SHP77 (cell line): ENCODE measurements at places on chromosomes 16 and 17.

DNA sequence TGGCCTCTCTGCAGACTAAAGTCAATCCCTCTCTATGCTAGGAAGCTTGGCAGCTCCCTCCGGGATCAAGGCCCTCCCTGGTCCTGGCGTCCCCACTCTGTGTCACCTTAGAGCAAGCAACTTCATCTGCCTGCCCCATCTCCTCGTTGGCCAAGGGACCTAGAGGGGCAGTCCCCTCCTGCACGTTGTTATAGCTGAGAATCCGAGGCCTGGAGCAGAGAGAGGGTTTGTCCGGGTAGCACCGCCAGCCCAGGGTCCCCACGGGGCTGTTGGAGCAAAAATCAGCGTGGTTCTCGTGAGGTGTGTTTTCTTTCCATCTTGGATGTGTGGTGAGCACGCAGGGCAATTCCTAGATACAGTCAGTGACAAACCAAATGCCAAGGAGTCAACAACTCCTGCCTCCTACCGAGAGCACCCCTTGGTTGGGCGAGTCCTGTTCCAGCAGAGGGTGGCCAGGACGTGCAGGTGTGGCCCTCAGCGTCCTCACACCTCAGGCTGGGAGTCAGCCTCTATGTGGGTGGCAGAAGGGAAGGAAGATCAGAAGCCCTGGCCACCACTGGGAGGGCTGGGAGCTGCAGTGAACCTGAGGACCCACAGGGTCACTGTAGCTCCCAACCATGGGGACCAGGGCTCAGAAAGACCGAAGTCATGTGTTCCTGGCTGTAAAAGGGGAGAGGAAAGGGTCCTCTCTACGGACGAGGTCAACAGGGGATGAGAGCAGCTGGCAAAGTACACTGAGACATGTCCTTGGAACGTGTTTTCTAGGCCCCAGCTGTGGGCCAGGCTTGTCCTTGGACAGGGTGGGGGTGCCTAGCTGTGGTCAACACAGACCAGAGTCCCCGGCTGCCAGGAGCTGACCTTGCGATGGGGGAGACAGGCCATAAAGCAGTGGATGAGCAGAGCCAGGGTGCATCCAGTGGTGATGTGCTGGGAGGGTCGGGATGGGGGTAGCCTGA lies 85.6 kb upstream of the CIBAR2 start:
- no peak for DNase-seq

- DNase-seq, result no peak
Measured at GRCh38 chr16:74438492-74438979, 17.3 kb upstream of the CLEC18B start.

GRCh38 chr16:23428351-23428750 lies 24.6 kb downstream of the COG7 start:
- no peak for DNase-seq

GRCh38 chr16:62089715-62090114 lies 53.5 kb upstream of the CDH8 start:
- no peak for DNase-seq

- DNase-seq, result no peak
Measured at GRCh38 chr17:57714665-57715180, 30.4 kb downstream of the CCDC182 start.

DNA sequence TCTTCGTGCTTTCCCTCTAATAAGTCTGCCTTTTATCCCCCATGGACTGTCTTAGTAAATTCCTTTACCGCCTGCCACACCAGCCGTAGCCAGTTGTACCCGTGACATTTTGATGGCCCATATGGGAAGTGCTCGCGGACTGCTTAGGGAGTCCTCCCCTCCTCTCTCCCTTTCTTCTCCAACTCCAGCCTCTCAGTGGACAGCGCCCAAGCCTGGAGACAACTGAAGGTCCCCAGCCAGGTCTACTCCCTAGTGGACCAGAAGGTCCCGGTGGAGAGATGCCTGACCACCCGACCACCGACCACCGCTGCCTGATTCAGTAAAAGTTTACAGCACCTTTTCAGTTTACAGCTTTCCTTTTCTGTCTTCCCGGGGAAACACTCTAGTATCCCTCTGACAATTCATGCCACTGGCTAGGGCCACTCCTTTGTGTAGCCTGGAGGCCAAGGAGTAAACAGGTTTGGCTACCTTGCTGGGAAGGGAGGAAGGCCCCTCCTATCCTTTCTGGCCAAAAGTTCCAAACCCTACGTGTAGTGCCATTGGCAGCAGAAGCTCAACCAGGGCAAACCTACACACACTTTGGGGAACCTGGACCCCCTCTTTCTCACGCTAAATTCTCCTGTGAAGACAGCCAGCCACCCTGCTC lies 18.0 kb downstream of the CTRB2 start:
- DNase-seq, result no peak

DNA sequence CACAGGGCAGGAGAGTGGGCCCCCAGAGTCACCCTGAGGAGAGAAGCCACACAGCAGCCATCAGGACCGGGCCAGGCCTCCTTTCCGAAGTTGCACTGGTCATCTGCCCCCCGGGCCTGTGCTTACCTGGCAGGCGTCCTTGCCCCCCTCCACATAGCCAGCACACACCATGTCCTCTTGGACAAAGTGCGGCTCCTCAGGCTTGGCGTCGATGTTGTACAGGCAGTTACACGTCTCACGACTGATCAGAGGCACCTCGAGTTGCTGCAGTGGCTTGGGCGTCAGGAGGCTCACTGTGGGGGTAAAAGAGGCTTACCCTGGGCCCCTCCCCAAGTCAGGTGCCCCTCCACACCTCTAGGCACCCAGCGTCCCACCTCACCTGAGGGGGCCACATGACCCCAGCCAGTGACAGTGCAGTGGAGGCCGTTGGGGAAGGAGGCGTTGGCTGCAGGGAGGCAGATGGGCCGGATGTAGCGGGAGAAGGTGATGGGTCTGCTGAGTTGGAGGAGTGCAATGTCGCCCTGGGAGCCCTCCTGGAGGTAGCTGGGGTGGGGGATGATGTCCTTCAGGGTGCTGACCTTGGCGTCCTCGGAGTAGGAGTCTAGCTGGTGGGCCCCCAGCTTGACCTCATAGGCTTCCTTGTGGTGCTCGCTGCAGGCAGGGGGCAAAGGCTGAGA lies 3.1 kb downstream of the PRSS8 start:
- DNase-seq, result no peak

DNA sequence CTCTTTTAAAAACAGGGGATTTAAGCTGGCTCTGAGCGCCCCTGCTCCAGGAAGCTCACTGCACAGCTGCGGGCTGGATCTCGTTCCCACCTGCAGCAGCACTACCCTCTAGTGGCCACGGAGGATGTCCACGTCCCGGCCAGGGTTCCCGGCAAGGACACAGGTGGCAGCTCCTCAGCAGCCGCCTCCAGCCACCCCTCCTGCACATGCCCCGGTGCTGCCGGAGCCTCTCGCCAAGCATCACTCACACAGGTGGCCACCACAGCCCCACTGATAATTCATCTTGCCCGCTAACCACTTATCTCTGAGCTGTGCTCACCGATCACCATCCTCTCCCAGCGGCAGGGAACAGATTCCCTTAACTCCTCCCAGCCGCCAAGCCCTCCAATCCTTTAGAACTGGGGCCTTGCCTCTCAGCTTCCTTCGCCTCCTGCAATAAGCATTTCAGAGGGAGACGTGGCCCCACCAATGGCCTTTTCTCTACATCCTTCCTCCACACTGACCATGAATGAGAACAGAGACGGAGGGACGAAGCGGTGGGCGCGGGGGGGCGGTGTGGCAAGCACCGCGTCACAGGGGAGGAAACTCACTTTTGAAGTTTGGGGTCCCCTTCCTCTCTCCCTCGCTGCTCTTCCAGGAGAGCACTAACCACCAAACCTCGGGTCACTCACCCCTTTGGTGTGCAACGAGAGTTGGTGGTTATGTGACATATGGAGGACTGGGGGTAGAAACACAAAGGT lies 222.1 kb downstream of the RBFOX3 start:
- DNase-seq, result peak; percentile 47

GRCh38 chr16:48602356-48603014 lies 7.5 kb downstream of the N4BP1 start:
- DNase-seq, result no peak

GRCh38 chr17:44307387-44308186 lies 814 bp upstream of the RUNDC3A start:
- peak; percentile 80 for DNase-seq

- no peak for DNase-seq
Measured at GRCh38 chr16:54212893-54213292, 73.7 kb downstream of the IRX3 start.

- DNase-seq, result peak; percentile 27
Measured at GRCh38 chr17:74082886-74083285, 120.6 kb upstream of the RPL38 start.

DNA sequence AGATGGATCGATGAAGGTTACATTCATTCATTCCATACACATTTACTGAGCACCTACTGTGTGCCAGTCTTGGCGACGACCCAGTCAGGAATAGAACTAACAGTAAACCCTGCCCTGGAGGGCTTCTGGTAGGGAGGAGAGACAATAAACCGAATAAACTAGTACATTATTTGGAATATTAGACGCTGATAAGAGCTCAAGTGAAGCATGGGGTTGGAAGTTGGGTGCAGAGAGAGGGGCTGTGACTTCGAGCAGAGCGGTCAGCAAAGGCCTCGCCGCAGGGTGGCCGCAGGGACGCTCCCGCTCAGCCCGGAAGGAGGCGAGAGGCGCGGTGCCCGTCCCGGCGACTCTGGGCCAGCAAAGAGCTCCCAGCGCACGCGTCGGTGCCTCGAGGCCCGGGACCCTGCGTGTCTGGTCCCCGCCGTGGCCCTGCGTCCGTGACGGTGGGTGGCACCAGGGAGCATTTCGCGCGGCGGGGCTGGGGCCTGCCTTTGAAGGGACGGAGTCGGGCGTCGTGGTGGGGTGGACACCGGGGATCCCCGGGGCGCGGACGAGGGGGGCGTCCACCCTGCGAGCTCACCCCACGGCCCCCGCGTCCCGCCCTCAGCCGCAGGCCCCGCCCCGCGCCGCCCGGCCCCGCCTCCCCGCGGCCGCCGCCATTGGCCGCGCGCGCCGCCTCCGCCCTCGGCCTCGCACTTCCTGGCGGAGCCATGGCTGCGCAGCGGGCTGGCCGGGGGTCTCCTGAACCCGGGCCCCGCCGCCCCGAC lies at the start of gene KLHL36:
KLHL36 (plus strand) TSS at position 684 of the 767 bp plus-strand sequence. CDS start 2,357 bp downstream, outside the sequence.
- peak; percentile 12 for DNase-seq

GRCh38 chr17:12625092-12625491 lies 40.6 kb upstream of the MYOCD start:
- no peak for DNase-seq

DNA sequence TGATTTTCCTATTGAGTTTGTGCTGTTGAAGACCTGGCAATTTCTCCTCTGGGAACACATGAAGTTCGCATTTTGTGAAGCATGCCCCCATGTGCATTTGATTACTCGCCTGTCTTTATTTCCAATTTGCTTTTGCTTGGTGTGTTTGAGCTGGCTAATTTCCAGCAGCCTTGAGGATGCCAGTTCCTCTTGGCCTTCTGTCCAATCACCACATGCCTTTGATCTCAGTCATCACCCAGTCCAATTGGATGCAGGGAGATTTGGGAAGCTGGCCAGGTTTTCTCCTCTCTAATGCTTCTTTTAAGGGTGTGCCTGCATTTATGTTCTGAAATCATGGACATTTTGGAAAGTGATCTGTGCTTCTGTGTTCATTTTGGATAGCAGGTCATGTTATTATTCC lies 3.8 kb upstream of the TMEM100 start:
- DNase-seq, result peak; percentile 68

GRCh38 chr17:1986783-1987451 lies 38.2 kb downstream of the RTN4RL1 start:
- DNase-seq, result no peak

DNA sequence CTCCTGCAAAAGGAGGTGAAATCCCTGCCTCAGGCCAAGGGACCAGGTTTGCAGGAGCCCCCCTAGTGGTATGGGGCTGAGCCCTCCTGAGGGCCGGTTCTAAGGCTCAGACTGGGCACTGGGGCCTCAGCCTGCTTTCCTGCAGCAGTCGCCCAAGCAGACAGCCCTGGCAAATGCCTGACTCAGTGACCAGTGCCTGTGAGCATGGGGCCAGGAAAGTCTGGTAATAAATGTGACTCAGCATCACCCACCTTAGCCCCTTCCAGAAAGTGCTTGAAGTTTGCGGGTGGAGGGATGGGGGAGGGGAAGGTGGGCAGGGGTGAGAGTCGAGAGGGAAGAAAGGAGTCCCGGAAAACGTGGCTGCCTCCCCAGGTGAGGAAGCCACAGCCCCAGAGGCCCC lies 2.1 kb downstream of the MC1R start:
- no peak for DNase-seq

- DNase-seq, result no peak
Measured at GRCh38 chr17:71337938-71338337, 782.9 kb upstream of the SOX9 start.

GRCh38 chr17:41957031-41957868 lies 9.3 kb upstream of the CNP start:
- DNase-seq, result no peak

GRCh38 chr17:40914075-40914855 lies 23.2 kb downstream of the KRT23 start:
- no peak for DNase-seq

GRCh38 chr16:28935346-28935745 lies 3.6 kb downstream of the CD19 start:
- no peak for DNase-seq

- peak; percentile 93 for DNase-seq
Measured at GRCh38 chr17:80694085-80694991, 149.7 kb downstream of the RPTOR start.

- DNase-seq, result no peak
Measured at GRCh38 chr17:21817791-21818364, 125.6 kb downstream of the KCNJ18 start.

DNA sequence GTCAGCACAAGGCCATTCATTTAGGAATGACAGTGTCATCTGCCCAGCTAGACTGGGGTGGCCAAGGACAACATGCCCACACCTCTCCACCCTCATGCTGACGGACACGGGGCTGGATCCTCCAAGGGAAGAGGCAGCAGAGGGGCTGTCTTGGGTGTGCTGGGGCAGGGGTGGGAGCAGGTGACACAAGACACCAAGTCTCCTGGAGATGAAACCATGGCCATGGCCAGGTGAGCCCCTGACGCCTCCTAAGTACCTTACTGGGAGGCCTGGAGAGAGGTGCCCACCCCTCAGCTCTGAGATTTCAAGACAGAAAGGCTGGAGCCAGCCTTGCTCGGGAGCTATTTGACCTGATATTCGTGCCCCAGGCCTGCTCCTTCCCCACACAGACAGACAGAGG lies 9.0 kb upstream of the RASD1 start:
- no peak for DNase-seq

DNA sequence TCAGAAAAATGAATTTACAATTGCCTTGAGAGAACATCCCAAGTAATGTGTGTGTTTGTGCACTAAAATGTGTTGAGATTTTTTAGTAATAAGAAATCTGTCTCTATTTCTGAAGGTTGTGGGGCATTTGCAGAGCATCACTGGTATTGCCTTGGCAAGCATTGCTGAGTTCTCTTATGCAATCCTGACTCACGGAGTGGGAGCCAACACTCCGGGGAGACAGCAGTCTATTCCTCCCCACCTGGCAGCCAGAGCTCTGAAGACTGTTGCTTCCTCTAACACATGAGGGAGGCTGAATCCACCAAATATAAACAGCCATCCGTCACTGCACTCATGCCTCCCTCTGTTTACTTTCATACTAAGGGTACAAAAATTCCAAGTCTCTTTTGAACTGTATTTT lies 10.6 kb downstream of the CNTD1 start:
- DNase-seq, result no peak

DNA sequence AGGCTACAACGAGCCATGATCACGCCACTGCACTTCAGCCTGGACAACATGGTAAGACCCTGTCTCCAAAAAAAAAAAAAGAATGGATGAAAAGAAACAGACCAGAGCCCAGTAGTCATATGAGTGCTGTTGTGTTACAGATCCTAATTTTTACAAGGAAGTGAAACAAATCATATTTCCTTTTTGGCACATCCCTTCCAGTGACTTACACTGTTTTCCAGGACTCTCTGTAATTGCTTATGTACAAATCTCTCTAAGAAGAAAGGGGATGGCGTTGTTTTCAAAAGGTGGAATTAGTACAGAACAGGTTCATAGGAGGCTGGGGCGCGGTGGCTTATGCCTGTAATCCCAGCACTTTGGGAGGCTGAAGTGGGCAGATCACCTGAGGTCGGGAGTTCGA lies 19.8 kb upstream of the ZNF594 start:
- DNase-seq, result no peak
